Stimulated activated CD8-positive, alpha-beta memory T cell treated with anti-CD3 and anti-CD28 coated beads, Interleukin-2, amount 100 ng/mL, for 48 hours (primary cell): ENCODE measurements at places on chromosomes 2 and 18.

- DNase-seq: no peak
These were observed 272.7 kb upstream of the DOK6 start for GRCh38 chr18:69127873-69128500.

GRCh38 chr2:201930831-201931230 lies 102.8 kb upstream of the FZD7 start:
- DNase-seq: no peak

DNA sequence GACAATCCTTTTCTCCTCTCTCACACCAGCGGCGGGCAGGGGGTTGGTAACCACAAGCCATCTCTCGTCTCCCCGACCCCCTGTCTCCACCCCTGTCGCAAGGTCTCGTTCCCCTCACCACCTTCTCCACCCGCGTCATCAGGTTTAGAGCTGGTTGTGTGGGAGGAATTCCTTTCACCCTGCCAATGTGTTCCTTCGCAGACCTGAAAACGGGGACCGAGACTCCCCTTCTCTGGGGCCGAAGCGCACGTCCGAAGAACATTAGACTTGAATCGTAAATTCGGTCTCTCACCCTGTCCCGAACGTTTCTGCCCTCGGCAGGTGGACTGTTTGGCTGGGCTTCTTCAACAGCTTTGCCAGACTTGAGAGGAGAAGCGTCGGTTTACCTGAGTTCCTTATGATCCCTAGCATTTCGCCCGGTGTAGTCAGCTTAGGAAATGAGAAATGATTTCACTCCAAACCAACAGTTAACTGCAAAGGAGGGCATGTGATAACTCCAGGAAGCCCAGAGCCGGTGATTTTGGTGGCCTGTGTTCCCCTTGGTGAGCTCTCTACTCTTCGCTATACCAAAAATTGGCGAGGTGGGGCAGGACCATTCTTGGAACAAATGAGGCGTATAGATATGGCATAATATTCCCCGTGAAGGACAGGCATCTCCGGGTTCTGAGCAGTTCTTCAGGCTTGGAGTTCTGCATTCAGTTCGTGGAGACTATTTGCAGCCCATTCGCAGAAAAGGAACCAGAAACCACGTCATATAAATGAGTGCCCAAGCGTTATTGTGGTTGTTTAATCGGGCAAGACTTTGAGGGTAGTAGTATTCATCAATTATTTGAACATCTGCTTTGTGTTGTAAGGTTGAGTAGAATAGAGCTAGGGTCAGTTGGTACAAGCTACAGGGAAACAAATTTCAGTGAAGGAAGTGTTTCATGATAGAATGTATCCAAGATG lies 694 bp downstream of the CFAP36 start:
- DNase-seq: peak; percentile 7

DNA sequence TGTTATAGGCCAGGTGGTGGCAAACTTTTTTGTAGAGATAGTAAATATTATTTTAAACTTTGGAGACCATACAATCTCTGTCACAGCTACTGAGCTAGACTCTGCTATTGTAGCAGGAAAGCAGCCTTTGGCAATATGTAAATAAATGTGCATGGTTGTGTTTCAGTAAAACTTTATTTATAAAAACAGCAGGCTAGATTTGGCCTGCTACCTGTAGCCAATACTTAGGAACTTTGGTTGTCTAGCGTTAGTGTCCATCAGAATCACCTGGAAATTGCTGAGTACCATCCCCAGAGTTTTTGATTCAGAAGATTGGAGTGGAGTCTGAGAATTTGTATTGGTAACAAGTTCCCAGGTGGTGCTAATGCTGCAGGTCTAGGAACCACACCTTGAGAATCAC lies 23.8 kb upstream of the TNFRSF11A start:
- no peak for DNase-seq

- no peak for DNase-seq
These were observed 84.2 kb downstream of the SLC8A1 start for GRCh38 chr2:40367652-40368051.

DNA sequence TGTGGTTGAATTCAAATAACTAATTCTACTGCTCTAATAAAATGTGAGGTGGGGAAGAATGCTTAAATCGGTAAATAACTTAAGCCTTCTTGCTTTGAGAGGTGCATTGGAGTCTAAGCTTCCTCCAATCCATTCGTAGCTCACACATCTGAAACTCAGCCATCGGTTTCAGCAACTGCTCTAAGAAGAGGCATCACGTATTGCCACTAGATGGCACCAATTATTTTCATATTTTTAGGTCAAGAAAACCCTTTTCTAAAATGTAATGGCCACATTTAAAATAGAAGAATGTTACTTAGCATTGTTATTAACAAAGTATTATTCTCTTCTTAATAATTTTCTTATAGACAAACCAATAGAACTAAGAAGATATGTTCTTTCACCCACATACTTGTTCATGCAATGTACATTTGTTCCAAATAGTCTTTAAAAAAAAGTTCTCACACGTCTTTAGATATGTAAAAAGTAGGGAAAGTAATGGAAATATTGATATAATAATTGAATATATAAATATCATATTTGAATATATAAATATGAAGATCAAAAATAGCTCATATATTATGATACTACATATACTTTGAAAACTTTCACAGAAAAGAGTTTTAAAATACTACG lies 229.8 kb downstream of the CCDC178 start:
- DNase-seq: no peak
